Stimulated activated memory B cell treated with anti-CD40 and anti-IgM and Interleukin-4, amounts not matched to agents 10 μg/mL and 1 μg/mL and 100 μg/mL, for 72 hours (primary cell): ENCODE measurements at places on chromosomes 2 and 18.

GRCh38 chr2:158042245-158042644, 59.4 kb upstream of the UPP2 start:
- H3K27ac ChIP-seq = no peak overlapping the region
- H3K4me1 ChIP-seq = no peaks in the 10 kb centered on the region
- H3K36me3 ChIP-seq = no peaks in the 10 kb centered on the region
- H3K4me3 ChIP-seq = no peak overlapping the region
- H3K27me3 ChIP-seq = peaks cover 45% of the 10 kb centered on the region

DNA sequence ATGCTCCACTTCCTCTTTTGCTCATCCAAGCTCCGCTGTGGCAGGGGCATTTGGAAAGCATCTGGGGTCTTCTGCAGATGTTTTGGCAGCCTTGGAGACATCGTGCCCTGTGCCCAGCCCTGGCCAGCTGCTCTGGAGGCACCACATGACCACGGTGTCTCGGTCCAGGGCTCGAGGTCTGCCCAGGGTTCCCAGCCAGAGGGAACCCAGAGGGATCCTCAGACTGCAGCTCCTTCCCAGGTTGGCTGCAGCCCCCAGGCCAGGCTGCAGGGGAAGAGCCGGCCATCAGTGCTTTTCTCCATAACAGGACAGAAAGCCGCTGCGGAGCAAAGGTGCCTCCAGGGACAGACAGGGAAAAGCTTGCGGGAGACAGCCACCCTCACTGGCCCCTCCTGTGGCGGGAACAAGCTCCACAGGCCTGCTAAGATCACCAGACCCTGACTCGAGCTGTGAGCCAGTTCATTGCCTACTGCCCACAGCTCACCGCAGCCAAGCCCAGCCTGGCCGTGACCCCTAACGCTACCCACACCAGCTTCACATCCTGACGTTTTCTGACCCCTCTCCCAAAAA, 74.7 kb downstream of the SMAD7 start:
- no peak overlapping the region for H3K27ac ChIP-seq
- H3K36me3 ChIP-seq = no peaks in the 10 kb centered on the region
- H3K4me1 ChIP-seq = peaks cover 17% of the 10 kb centered on the region
- no peak overlapping the region for H3K4me3 ChIP-seq

DNA sequence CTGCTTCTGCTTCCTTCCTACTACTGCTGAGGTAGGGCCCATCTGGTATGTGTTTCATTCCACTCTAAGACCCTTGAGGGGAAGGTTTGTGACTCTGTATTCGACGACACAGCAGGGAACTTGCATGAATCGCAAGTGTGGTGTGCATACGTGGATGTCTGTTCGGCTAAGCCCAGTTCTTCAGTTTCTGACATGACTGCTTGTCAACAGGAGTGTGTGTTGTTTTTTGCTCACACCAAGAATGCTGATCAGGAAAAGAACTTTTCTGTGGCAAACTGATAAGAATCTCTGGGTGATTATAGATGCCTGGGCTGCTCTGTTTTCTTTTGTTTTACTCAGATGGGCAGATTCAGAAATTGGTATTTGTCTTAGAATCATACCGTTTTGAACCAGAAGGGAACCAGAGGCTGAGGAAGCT, 22.0 kb downstream of the TNFRSF11A start:
- no peaks in the 10 kb centered on the region for H3K36me3 ChIP-seq
- H3K27ac ChIP-seq = no peak overlapping the region
- H3K27me3 ChIP-seq = no peaks in the 10 kb centered on the region
- H3K4me1 ChIP-seq = no peaks in the 10 kb centered on the region
- no peak for ATAC-seq
- H3K4me3 ChIP-seq = no peak overlapping the region

DNA sequence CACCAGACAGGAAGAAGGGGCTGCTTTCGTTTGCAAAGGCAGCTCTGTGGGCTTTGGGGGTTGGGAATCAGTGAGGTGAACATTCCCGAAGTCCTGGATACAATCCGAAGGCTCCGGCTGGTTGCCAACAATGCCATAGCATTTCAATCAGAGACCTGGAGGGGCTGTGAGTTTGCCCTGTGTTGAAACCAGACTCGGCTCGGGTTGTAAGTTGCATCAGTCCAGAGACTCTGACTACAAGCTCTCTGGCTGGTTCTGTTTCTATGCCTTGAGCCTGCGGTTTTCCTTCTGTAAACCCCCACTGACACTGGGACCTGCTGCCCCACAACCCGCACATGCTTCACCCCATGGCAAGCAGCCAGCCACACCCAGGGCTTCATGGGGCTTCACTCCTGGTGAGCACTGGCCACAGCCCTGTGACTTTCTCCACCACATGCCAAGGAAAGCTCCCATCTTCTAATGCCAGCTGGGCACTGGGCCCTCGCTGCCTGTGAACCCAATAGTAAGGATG, 85.7 kb upstream of the ODC1 start:
- peaks cover 37% of the 10 kb centered on the region for H3K27me3 ChIP-seq
- no peaks in the 10 kb centered on the region for H3K36me3 ChIP-seq
- H3K4me3 ChIP-seq = no peak overlapping the region

- H3K27ac ChIP-seq = no peak overlapping the region
- H3K4me1 ChIP-seq = peaks cover 1% of the 10 kb centered on the region
- H3K4me3 ChIP-seq = no peak overlapping the region
Measured at GRCh38 chr18:50143886-50144285, 51.1 kb downstream of the MYO5B start.
